Umbilical cord (tissue), 2 donors: ENCODE measurements at places on chromosomes 4 and X.

DNA sequence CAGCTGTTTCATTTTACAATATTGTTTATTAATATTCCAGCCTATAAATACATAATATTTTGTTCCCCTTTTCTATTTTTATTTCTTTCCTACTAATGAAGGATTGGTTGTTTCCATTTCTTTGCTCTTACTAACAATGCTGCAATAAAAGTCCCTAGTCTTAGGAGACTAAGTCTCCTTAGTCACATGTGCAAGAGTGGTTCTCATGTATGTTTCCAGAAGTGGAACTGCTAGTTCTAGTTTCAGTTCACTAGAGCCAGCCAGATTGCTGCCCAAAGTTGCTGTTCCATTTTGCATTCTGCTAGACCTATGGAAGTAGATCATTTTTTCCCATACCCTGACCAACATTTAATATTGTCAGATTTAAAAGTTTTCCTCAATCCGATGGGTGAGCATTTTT is 44.3 kb downstream of the CNGA1 start:
- DNase-seq: peak; percentile 18

DNA sequence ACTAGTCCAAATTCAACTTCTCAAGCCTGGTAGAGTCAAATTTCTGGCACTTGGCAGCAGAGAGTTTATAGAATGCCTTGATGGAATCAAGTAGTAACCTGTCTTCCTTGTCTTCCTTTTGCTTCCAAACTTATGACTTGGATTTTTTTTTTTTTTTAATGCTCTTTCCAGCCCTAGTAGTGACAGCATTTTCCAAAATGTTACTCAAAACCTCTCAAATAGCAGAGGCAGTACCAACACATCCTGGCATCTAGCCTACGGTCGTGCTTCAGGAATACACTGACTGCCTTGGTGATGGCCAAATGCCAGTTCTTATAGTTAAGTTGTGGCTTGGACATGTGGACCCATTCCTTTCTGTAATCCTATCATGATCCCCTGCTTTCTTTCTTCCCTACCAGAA is 46.0 kb downstream of the GALNT7 start:
- peak; percentile 78 for DNase-seq

GRCh38 chr4:159355466-159355865 is 252.6 kb downstream of the RAPGEF2 start:
- DNase-seq: no peak

GRCh38 chr4:129747756-129748155 is 651.8 kb downstream of the C4orf33 start:
- peak; percentile 20 for DNase-seq

DNA sequence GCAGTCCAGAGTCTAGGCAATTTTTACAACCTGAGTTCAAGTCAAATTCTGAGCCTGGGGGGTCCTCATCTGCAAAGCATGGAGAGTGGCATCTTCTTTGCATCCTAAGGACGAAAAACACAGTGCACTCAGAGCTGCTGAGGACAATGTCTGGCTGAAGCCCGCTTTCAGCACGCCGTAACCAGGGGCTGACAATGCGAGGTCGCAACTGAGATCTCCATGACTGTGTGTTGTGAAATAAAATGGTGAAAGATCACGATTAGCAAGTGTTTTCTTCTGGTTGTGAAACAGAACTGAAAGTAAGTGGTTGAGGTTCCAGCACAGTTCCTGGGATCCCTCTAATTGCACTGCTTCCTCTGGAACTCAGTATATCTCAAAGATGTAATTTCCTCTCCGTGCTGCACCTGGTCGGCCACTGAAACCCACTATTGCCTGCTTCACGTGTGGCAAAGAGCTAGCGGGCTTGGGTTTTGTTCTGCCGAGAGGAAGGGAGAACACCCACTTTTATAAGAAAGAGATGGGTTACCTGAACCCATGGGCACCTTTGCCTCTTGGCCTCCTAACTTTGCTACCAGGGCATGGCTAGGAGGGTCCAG is 7.7 kb upstream of the F11 start:
- DNase-seq: no peak

- peak; percentile 42 for DNase-seq
These were observed 25.7 kb downstream of the AFF1 start for GRCh38 chr4:86960557-86960961.

- no peak for DNase-seq
These were observed 146.5 kb upstream of the PUDP start for GRCh38 chrX:7294483-7294882.

DNA sequence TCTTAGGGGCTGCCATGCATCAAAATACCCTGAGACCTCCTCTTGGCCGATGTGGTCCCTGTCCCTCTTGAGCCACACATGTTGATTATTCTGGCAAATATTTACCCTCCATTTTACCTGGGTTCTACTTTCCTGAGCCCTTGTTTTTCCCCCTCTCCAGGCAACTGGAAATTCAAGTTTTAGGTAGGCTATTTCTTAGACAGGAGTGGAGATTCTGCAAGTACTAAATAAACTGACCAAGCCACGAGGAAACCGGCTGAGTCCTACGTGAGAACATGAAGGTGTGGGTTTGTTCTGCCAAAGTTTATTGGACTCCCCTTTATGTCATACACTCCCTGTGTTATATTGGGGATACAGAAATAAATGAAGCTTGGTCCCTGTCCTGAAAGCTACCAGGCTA is 88.1 kb downstream of the RTL5 start:
- DNase-seq: no peak

DNA sequence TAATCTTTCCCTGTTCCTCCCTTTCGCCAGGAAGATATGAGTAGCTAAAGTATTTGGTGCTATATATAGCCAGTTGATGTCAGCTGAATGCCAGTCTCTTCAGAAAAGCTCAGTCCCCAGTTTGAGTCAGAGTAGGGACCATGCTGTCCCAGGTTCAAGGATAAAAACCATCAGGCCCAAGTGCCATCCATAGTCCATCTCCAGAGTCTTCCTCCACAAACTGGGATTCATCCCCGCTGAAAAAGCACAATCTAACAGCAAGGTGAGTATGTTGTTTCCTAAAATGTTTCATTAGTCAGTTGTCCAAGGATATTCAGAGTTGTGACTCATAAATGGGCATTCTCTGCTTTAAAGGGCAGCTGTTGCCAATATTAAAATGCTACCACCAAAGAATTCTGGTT is at the start of gene MYOZ2:
Gene MYOZ2 (plus strand): TSS at position 112 of the 401 bp plus-strand sequence. CDS start 694 bp downstream, outside the sequence.
- DNase-seq: no peak

- DNase-seq: no peak
These were observed 3.4 kb upstream of the ATP11C start for GRCh38 chrX:139936259-139936658.

- no peak for DNase-seq
These were observed 145.5 kb upstream of the MAMLD1 start for GRCh38 chrX:150217609-150218008.

GRCh38 chrX:10761447-10761846 is 141.1 kb upstream of the MID1 start:
- no peak for DNase-seq
